Fibroblast of skin of back (primary cell): ENCODE measurements at places on chromosomes 1 and 21.
A peak's percentile ranks its signal among the peaks of the same experiment; 100 is the strongest.

- no peak for DNase-seq
Measured at GRCh38 chr1:205496661-205497060, 7.8 kb upstream of the CDK18 start.

DNA sequence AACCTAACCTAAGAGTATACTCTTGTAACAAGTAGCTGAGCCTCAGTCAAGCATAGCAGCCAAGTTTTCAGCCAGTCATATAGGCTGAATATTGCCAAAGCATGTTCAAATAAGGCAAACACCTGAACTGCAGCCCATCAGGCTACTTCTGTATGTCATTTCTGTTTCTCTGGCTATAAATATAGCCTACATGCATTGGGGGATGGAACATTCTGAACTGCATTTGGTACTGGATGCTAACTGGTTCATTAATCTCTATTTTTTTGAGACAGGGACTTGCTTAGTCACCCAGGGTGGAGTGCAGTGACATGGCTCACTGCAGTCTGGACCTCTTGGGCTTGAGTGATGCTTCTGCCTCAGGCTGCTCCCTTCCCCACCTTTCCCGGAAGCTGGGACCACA, 37.3 kb downstream of the MAST2 start:
- peak; percentile 39 for DNase-seq

GRCh38 chr1:165234149-165234548, 122.4 kb downstream of the LMX1A start:
- DNase-seq = no peak

DNA sequence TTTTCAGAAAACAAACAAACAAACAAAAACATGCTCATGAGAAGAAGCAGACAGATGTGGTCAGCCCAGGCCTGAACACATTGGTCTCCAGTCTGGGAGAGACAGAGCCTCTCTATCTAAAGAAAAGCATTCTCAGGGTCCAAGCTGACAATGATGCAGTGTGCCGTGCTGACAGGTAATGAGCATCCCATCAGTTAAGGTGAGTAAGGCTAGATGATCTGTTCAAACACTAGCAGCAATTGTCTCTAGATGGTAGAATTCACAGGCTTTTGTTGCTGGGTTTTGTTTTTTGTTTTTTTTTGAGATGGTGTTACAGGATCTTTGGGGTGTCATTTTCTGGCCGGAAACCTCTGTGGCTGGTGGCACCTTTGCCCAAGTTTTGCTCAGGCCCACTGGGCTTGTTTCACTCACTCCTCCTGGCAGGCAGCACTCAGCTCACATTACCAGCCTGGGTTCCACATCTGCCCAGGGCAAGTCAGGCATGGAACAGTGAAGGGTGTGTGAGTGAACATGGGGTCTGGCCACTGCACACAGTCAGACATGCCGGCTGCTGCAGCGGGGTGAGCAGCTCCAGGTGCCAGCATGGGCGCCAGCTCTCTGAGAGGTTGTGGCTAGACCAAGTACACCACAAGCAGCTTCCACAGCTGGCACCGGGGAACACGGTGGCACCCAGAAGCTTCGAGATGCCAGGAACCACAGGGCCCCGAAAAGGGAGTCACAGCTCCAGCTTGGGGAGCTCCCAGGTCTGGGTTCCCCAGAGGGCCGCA, 2.5 kb upstream of the C1QA start:
- no peak for DNase-seq

DNA sequence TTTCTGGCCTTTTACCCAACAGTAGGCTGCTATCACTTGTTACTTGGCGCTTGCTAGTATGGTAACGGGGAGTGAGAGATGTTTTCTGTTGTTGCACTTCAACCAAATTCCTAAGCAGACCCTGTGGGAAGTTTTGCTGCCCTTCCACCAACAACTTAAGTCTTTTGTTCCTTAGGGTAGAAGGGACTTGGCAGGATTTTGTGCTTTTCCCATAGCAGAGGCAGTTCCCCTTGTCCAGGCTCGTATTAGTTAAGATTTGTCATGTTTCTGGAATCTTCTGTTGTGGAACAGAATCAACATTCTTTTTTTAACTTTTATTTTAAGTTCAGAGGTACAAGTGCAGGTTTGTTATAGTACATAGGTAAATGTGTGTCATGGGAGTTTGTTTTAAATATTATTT, 73.2 kb upstream of the SGIP1 start:
- no peak for DNase-seq

DNA sequence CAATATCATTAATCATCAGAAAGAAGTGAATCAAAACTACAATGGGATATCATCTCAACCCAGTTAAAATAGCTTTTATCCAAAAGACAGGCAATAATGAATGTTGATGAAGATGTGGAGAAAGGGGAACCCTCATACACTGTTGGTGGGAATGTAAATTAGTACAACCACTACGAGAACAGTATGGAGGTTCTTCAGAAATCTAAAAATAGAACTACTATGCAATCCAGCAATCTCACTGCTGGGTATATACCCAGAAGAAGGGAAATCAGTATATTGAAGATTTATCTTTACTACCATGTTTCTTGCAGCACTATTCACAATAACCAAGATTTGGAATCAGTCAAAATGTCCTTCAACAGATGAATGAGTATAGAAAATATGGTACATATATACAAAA, 189.8 kb downstream of the HHIPL2 start:
- no peak for DNase-seq

DNA sequence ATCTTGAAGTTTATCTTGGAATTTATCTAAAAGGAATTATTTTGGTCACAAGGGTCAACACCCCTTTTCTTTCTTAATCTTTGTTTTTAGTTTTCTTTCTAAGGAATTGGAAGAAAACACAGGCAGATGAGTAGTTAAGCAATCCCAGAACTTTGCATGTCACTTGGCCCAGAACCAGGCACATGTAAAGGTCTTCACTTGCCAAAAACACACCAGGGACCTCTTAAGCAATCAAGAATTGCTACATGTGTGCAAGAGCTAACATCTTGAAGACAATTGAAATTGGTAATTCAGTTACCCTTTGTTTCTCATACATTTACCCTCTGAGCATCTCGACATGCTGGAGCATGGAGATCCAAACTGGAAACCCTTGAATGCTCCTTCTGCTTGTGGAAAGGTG, 114.2 kb downstream of the ZC3H11B start:
- DNase-seq = no peak

GRCh38 chr1:23124259-23125026, 44.2 kb downstream of the LUZP1 start:
- no peak for DNase-seq

DNA sequence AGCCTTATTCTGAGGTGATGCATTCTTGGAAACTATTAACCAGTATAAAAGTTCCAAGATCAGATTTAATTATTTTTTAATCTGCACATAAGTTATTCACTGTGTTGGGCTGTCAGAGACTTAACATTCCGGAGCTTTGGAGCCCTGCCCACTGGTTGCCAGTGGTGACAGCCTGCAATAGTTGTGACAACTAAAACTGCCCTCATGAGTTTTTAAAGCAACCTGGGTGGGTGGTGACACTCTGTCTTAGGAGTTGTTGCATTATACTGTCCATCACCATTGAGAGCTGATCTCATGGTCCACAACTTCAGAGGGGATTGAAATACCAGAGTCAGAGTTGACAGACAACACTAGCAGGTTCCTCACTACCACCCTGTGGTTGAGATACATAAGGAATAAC, 653.9 kb upstream of the USP24 start:
- DNase-seq = peak; percentile 72

DNA sequence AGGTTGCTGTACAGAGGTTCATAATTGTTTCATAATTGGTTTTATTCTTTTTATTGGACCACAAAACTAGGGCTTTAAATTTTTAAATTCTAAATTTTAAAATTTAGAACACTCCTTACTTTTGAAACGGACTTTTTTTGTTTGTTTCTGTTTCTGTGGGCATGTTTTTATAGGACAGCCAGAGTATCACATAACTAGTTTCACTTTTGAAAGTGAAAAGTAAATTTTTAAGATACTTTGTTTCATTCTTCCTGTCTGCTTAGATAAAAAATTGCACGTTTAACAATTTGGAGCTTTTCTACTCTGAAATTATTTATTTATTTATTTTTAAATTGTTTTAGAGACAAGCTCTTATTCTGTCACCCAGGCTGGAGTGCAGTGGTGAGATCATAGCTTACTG, 29.7 kb downstream of the MDM4 start:
- no peak for DNase-seq

- peak; percentile 18 for DNase-seq
Measured at GRCh38 chr21:21688889-21689288, 690.7 kb downstream of the NCAM2 start.

DNA sequence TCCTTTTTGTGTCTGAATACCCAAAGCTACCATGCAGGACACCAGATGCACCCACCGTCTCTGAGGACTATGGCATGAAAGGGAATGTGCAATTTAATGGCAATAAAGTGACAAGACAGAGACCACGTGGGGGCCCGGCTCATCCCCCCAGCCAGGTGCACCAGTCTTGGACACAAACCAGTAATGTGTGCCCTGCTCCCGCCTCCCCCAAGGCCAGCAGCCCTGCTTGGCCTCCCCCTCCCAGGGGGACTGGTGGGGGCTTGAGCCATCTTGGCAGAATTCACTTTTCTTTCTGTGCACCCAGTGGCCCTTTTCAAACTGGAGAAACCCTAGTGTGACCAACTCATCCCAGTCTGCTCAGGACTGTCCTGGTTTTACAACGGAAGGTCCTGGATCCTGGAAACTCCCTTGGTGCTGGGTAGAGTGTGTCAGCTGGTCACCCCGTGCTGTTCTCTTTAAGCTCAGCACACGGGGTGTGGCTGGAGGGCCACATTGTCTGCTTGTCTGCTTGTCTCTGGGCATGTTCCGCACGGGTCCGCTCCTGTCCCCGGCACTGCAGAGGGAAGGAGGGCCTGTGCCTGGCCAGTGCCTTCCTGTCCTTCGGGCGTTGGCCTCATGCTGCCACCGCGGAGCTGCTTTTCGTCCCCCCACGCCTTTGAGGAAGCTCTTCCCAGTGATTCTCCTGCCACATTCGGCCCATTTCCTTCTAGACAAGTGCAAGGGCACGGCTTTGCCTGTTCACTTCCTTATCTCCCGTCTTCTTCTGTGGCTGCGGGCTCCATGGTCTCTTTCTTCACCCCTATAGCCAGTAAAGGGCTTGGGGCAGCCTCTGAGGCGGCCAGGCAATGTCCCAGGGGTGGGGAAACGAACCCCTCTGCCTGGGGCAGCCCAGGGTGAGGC, 45.8 kb upstream of the TTC34 start:
- DNase-seq = no peak

- peak; percentile 95 for DNase-seq
Measured at GRCh38 chr1:53572065-53572814, 113.0 kb downstream of the DMRTB1 start.
